Stomach (tissue), 19 donors: ENCODE measurements at places on chromosomes 12 and 14. TPM values are rescaled to one million over a fixed set of nuclear protein-coding genes. Genes with fewer than 3 reads are reported as not detected.
A peak's percentile ranks its signal among the peaks of the same experiment; 100 is the strongest.

DNA sequence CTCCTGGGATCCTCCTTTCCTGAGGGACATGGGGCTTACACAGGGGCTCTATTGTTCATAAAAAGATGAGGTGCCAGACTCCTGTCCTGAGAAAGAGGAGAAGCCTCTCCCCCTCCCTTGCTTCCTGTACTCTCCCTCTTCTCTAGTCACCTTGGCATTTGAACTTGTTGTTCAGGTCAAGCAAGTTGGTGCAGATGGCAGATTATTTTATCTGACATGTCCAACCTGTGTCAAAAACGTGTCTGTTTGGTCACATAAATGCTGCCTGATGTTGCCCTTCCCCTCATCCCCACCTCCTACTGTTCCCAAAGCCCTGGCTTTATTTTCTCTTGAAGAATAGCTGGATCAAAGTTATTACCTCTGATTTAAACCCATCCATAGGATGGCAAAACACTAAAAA, 154.8 kb downstream of the TMX1 start:
- H3K27ac ChIP-seq: peak overlapping the region; percentile 64
- no peak overlapping the region for H3K4me3 ChIP-seq
- peaks cover 34% of the 10 kb centered on the region for H3K4me1 ChIP-seq

DNA sequence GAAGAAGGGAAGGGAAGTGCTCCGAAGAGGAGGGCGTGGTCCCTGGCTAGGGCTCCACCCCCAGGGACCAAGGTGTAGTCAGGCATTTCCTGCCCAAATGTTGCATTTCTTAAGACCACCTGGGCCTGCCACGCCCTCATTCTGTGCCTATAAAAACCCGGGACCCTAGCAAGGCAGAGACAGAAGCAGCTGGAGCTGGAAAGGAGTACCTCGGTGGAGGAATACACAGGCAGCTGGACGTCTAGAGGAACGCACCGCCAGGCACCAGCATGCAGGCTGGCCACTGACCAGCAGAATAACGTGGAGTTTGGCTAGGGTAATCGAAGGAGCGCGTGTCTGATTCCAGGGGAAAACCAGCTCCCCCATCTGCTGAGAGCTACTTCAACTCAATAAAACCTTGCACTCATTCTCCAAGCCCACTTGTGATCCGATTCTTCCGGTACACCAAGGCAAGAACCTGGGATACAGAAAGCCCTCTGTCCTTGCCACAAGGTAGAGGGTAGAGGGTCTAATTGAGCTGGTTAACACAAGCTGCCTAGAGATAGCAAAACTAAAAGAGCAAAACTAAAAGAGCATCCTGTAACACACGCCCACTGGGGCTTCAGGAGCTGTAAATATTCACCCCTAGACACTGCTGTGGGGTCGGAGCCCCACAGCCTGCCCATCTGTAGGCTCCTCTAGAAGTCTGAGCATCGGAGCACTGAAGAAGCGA, 21.0 kb downstream of the CFL2 start:
- no peaks in the 10 kb centered on the region for H3K36me3 ChIP-seq
- peaks cover 10% of the 10 kb centered on the region for H3K4me1 ChIP-seq
- H3K4me3 ChIP-seq: peak overlapping the region; percentile 46
- H3K27ac ChIP-seq: no peak overlapping the region
- no peaks in the 10 kb centered on the region for H3K27me3 ChIP-seq

DNA sequence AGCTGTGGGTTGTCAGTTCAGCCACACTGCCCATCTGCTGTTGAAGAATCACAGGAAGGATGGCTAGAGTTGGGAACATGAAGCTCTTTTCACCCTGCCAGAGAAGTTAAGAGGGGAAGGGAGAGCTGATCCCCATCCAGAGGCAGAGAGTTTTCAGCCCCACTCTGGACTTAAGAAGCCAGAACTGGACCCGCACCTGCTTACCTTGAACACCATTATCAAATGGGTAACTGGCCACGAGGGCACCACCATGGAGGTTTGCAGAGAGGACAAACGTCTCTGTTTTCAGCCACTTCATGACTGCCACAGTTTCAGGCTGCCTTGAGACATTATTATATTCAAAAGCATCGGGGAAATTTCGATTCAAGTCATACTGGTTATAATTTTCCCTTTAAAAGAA, 62.0 kb downstream of the MDM2 start:
- H3K36me3 ChIP-seq: peaks cover 39% of the 10 kb centered on the region
- no peak for DNase-seq
- H3K4me3 ChIP-seq: no peak overlapping the region

DNA sequence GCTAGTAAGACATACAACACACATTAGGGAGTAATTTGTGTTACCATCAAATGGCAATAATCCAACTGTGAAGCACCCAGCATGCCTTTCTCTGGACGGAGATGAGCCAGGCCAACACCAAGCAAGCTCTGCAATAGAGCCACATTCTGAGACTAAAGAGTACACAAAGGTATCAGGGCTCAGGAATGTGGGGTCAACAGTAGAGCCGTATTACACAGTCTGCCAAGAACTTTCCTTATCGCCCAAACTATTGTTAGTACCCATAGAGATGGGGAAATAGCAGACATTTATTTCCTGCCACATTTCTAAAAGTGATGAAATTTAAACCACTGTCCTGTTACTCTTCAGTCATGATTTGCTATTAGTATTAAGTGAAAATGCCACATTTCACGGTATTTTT, 113.7 kb downstream of the BMP4 start:
- no peak for DNase-seq
- H3K27me3 ChIP-seq: no peaks in the 10 kb centered on the region
- no peaks in the 10 kb centered on the region for H3K36me3 ChIP-seq
- H3K27ac ChIP-seq: no peak overlapping the region
- no peaks in the 10 kb centered on the region for H3K4me1 ChIP-seq

SYT1 gene
- total RNA-seq: 3.1 TPM

DNA sequence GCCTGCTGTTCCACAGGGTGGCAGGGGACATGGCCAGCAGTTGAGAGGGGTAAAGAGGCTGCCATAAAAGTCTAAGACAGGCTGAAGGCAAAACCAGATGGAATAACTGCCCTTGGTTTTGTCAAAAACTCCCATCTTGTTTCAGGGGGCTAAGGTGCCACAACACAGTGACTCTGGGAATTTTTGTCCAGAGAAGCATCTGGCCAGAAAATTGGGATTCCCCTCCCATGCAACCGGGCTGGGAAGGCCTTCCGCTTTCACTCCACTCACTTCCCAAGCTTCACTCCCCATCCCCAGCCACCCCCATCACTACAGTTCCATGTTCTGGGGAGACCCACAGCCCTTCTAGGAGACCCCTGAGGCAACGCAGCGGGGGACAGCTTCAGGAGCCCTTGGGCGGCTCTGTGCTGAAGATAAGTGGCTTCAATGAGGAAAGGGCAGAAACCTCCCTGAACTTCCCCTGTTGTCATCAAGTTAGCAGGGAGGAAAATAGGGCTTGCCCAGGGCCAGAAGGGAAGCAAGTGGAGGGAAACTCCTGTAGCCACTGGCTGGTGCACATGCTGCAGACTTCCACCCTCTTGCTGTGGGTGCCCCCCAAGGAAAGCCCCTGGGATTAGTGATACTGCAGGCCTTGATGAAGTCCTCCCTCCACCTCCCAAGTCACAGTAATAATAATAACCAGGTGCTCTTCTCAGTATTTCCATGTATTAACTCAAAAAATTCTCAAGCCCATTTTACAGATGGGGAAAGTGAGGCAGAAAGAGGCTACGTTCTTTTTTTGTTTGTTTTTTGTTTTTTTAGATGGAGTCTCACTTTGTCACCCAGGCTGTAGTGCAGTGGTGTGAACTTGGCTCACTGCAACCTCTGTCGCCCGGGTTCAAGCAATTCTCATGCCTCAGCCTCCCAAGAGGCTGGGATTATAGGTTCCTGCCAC, 6.0 kb downstream of the TMEM229B start:
- H3K27ac ChIP-seq: no peak overlapping the region
- DNase-seq: no peak
- H3K4me3 ChIP-seq: no peak overlapping the region
- no peaks in the 10 kb centered on the region for H3K4me1 ChIP-seq

CNTN1 gene
- total RNA-seq: 39.1 TPM

DNA sequence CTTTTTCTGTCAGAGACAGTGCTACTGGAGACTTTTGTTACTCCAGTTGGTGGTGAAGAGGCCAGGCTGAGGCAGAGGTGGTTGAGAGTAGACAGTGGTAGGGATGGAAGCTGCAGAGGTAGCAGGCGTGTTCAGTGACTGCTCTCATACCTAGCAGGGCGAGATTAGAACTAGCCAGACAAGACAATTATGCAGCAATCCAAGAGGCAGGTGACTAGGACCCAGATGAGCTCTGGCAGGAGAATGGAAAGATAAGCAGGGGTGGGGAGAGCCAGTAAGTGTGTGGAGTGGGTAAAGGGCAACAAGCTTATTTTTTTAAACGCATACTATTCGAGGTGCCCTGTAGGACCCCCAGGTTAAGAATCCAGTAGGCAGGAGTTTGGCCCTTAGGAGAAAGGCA, 4.8 kb downstream of the PPP1R36 start:
- H3K27ac ChIP-seq: no peak overlapping the region
- H3K27me3 ChIP-seq: no peaks in the 10 kb centered on the region
- no peaks in the 10 kb centered on the region for H3K36me3 ChIP-seq
- no peak overlapping the region for H3K4me3 ChIP-seq

P2RX7 gene
- not detected for total RNA-seq

- H3K27me3 ChIP-seq: no peaks in the 10 kb centered on the region
- DNase-seq: peak; percentile 62
- no peaks in the 10 kb centered on the region for H3K36me3 ChIP-seq
- H3K4me1 ChIP-seq: no peaks in the 10 kb centered on the region
These were observed 37.5 kb downstream of the PLCZ1 start for GRCh38 chr12:18700271-18700670.

CLEC4C gene
- total RNA-seq: not detected

- no peak overlapping the region for H3K4me3 ChIP-seq
- no peaks in the 10 kb centered on the region for H3K4me1 ChIP-seq
- no peak overlapping the region for H3K27ac ChIP-seq
- H3K36me3 ChIP-seq: no peaks in the 10 kb centered on the region
- H3K27me3 ChIP-seq: no peaks in the 10 kb centered on the region
These were observed 980.5 kb downstream of the TMEM121 start for GRCh38 chr14:106506881-106507305.

- no peak for DNase-seq
- no peaks in the 10 kb centered on the region for H3K36me3 ChIP-seq
- H3K27me3 ChIP-seq: no peaks in the 10 kb centered on the region
- H3K4me3 ChIP-seq: no peak overlapping the region
- no peaks in the 10 kb centered on the region for H3K4me1 ChIP-seq
These were observed 1371.1 kb downstream of the FSCB start for GRCh38 chr14:43135877-43136411.

GRCh38 chr14:73280903-73281302, 43.6 kb downstream of the PAPLN start:
- no peaks in the 10 kb centered on the region for H3K4me1 ChIP-seq
- no peaks in the 10 kb centered on the region for H3K27me3 ChIP-seq
- peaks cover 100% of the 10 kb centered on the region for H3K36me3 ChIP-seq

DNA sequence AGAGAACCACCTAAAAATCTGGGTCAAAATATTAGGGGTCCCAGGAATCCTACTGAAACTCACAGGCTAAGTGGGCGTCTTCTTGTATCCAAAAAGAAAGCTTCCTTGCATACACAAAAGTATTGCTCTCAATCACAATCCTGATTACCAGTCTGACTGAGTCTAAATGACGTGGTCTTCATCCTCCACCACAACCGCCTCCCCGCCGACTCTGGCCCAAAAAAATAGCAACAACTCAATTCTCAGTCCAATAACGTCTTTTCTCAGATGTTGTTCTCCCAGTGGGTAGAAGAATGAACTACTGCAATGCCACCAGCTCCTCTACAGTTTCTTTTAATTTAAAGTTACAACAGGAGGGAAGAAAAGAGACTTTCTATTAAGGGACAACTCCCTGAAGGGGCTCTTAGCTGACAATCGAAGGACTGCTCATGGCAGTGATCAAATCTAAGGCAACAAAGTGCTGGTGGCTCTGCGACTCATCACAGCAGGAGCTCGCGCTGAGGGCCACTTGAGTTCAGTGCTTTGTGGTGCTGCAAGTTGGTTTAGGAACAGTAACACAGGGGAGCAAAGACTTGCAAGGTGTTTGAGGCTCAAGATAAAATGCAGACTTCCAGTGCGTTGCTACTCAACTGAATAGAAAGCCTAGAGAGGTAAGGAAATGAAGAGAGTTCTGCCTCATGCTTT, 394.1 kb downstream of the BCAT1 start:
- no peaks in the 10 kb centered on the region for H3K27me3 ChIP-seq
- H3K36me3 ChIP-seq: no peaks in the 10 kb centered on the region

DNA sequence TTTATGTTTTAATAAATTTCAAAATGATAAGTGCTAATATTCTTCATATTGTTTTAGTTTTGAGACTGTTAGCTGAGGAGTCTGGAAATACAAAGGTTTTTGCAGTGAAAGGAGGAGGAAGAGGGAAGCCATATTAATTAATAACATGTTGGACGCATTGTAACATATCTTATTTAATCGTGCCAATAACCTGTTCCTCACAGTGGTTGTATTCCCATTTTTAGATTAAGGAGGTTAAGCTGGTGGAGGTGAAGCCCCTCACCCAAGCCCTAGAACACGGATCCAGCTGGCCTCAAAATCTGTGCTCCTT, 92.4 kb downstream of the EML1 start:
- no peaks in the 10 kb centered on the region for H3K4me1 ChIP-seq
- no peaks in the 10 kb centered on the region for H3K36me3 ChIP-seq
- no peaks in the 10 kb centered on the region for H3K27me3 ChIP-seq

DNA sequence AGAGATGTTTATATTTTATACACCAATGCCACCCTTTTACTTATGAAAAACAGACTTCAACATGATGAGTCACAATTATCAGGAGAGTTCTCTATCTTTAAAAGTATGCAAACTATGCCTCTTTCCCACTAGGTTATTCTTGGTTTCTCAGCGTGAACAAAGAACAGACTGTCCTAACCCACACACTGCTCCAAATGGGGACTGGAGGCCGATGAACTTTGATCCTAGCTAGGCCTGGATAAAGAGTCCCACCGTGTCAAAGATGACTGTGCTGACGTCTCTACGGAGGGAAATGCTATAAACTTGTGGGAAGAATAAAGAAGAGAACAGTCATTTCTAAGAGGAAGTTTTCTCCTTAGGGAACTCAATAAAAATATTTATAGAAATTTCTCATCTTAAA, 160.1 kb downstream of the EPS8 start:
- peak overlapping the region; percentile 77 for H3K27ac ChIP-seq

- H3K27me3 ChIP-seq: no peaks in the 10 kb centered on the region
- peaks cover 4% of the 10 kb centered on the region for H3K4me1 ChIP-seq
- H3K36me3 ChIP-seq: no peaks in the 10 kb centered on the region
- no peak for DNase-seq
- H3K4me3 ChIP-seq: no peak overlapping the region
- no peak overlapping the region for H3K27ac ChIP-seq
These were observed 177.0 kb upstream of the CNTN1 start for GRCh38 chr12:40515041-40515816.

- no peaks in the 10 kb centered on the region for H3K36me3 ChIP-seq
- no peak for DNase-seq
- no peak overlapping the region for H3K4me3 ChIP-seq
- H3K27me3 ChIP-seq: no peaks in the 10 kb centered on the region
These were observed 1.8 kb downstream of the PDE6H start for GRCh38 chr12:14974633-14975032.

- no peaks in the 10 kb centered on the region for H3K4me1 ChIP-seq
- no peaks in the 10 kb centered on the region for H3K27me3 ChIP-seq
- no peak for DNase-seq
- H3K36me3 ChIP-seq: no peaks in the 10 kb centered on the region
- H3K27ac ChIP-seq: no peak overlapping the region
These were observed 39.4 kb downstream of the IFNG-AS1 start for GRCh38 chr12:68028647-68029046.

IL31 gene
- not detected for total RNA-seq

GRCh38 chr12:11753826-11754225, 104.4 kb downstream of the ETV6 start:
- H3K36me3 ChIP-seq: peaks cover 11% of the 10 kb centered on the region
- DNase-seq: no peak
- peak overlapping the region; percentile 82 for H3K27ac ChIP-seq
- no peaks in the 10 kb centered on the region for H3K27me3 ChIP-seq

- DNase-seq: no peak
- no peaks in the 10 kb centered on the region for H3K27me3 ChIP-seq
- peak overlapping the region; percentile 75 for H3K27ac ChIP-seq
- H3K4me1 ChIP-seq: peaks cover 31% of the 10 kb centered on the region
- H3K36me3 ChIP-seq: peaks cover 37% of the 10 kb centered on the region
These were observed 65.1 kb upstream of the SRSF5 start for GRCh38 chr14:69701857-69702256.
